ENCODE measurements at places on chromosomes 2 and 18.

DNA sequence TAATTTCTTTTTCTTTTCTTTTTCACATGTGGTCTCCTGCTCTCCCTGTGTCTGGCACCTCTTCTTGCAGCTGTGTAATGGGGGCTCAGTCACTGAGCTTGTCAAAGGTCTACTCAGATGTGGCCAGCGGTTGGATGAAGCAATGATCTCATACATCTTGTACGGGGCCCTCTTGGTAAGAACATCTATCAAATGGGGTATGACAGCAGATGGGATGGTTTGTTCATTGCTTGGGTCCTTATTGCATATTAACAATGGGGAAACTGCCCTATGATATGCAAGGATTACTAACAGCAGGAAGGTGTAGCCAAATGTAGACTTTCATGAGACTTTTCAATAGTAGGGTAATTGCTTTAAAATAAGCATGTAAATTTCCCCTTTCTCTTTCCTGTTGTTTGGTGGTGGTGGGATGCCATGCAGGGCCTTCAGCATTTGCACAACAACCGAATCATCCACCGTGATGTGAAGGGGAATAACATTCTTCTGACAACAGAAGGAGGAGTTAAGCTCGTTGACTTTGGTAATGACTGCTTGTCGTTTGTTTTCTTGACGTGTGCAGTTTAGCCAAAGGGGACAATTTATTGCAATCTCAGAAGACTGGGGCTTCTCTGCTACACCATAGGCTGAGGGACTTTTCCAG lies 36.5 kb downstream of the MYO3B start:
- no peak for DNase-seq

DNA sequence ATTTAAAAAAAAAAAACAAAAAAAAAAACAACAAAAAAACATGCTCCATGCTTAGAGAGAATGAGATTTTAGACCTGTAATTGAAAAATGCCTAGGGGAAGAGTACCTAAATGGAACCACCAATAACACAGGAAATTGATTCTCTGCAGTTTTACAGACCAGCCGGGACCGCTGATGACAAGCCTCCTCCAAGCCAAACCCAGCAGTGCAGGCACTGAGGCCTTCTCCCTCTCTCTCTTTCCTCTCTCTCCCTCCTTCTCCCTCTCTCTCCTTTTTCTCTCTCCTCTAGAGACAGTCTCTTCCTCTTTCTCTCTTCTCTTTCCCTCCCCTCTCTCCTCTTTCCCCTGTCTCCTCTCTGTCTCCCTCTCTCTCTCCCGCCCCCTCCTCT lies 228.8 kb upstream of the COPS8 start:
- no peak for DNase-seq

- peak; percentile 58 for DNase-seq
Measured at GRCh38 chr2:217790195-217790594, 212.6 kb downstream of the TNS1 start.

- DNase-seq = no peak
Measured at GRCh38 chr2:142286618-142287017, 155.8 kb upstream of the LRP1B start.

DNA sequence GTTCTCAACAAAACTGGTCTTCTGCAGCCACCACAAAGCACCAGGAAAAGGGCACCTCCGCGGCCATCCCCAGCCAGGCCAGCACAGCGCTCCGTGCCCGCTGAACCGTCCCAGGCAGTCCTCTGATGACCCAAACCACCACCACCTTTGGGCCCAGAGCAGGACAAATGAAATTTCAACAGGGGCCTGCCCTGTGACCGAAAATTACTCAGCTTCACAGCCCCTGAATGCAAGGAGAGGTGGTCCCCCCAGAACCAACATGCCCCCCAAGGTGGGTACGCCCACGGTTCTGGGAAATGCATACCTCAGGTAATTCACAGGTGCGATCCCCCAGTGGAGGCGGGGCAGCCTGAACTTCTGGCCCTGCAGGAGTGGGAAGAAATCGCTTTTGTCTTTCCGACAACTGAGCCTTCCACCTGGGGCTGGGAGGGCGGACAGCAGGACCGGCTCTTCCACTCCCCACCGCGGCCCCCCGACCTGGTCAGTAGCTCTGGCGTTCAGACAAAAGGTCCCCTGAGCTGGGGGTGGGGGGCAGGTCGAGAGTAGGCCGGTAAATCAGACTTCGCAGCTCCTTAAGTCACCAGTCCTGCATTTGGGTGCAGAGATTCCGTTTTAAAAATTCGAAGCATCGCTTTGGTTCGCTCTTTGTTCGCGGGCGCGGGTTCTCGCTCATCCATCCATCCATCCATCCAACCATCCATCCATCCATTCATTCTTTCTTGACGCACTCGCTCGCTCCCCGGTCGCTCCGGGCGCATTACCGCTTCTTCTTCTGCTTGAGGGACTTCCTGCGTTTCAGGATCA lies 1.4 kb downstream of the ARL4C start:
- no peak for DNase-seq

DNA sequence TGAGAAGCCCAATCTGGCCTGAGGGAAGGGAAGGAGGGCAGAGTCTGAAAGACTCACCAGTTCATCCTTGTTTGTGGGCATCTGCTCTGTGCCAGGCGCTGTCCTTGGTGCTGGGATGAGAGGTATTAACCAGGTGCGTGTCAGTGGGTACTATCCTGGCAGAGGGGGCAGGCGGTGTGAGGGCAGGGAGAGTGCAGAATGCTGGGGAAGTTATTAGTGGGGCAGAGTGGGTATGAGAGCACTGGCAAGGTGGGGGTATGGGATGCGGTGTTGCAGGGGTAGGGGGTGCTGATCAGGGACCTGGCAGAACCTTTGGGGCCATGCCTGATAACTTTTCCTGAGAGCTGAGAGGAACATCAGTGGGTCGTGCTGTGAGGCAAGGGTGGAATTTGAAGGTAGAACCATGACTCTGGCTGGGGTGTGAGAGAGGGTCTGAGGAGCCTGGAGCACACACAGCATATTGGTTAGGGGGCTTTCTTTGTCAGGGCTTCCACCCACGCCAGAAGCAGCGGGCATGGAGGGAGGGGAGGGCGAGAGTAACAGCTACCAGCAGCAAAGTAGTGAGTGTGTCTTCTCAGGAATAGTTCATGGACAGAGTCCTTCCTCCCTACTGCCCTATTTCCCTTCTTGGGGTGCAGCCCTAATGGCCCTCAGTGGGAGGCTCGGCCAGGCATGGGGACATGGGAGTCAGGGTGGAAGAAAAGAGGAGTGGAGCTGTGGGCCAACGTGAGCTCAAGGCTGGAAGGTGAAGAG lies 290.7 kb downstream of the CYP26B1 start:
- no peak for DNase-seq

DNA sequence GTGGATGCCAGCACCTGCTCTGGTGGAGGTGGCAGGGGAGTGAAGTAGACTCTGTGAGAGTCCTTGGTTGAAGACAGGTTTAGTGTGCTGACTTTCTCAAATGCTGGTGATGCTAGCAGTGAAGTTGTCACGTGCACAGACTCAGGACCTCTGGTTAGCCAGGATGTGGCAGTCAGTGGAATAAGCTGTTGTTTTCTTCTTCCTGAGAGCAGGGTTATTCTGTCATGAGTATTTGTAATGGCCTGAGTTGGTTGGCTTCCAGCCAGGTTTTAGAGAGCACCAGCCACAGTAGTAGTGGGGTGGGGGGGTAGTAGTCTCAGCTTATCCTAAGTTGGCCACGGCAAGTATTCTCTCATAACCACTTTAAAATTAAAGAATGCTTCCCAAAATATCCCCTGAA lies 238.5 kb upstream of the FBXO11 start:
- DNase-seq = peak; percentile 31

GRCh38 chr2:183163821-183164649 lies 39.8 kb downstream of the NUP35 start:
- DNase-seq = no peak

DNA sequence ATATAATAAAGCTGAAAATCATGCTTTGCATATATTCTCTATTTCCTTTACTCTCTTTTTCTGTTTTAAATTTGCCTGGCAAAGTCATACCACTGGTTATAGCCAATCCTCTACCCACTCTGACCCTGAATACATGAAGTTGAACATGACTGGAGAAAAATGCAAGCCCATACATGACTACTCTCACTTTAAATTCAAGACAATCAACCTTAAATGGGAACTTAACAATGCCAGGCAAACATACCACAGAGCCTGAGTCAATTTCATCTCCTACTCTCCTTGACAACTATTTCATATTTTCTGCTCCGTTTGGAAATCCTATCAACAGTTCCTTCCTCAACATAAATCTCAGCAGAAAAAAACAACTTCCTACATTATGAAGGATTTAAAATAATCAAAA lies 22.6 kb downstream of the RAD51AP2 start:
- no peak for DNase-seq

DNA sequence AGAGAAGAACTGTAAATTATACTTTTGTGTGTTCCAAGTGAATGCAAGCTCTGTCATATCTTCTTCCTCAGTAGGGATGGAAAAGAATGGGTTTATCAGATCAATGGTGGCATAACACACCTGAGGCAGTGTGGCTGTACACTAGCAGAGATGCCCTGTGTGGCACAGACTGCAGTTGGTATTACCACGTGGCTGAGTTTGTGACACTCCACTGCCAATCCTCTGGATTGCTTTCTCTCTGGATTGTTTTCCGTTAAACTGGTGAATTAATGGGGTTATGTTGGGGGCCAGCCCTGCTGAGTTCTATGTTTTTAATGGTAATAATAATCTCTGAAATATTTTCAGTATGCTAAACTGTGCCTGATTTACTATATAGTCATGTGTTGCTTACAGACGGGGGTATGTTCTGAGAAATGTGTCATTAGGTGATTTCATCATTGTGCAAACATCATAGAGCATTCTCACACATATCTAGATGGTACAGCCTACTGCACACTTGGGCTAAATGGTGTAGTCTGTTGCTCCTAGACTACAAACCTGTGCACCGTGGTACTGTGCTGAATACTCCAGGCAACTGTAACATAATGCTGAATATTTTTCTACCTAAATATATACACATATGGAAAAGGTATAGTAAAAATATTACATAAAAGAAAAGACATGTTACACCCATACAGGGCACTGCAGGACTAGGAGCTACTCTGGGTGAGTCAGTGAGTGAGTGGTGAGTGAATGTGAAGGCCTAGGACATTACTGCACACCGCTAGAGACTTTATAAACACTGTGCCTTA lies 84.7 kb upstream of the ST6GAL2 start:
- peak; percentile 79 for DNase-seq

DNA sequence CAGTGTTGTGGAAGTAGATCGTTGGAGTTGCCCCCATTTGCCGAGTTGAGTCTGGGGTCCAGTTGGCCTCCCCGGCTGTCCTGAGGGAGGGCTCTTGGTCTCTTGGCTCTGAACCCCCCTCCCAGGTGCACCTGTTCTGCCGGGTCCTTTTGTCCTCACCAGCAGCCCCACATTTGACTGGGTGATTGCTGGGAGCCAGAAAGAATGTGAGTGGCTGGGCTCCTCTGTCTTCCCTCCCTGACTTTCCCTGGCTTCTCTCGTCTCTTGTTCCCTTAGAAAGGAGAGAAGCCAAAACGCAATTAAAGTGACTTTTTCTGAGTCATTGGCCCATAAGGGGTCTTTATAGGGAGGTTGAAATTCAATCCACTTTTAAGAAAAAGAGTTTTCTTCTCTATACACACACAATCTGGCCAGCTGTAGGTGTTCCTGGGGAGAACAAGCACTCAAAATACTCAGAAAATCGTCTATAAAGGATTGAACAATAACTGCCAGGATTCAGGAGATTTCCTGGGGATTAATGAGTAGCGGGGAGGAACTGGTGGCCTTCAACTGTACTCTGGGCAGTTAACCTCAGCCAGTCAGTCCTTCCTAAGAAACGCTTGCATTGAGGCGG lies 131.0 kb downstream of the TMEM182 start:
- no peak for DNase-seq

GRCh38 chr2:101113441-101114267 lies 37.5 kb downstream of the TBC1D8 start:
- DNase-seq = peak; percentile 87

DNA sequence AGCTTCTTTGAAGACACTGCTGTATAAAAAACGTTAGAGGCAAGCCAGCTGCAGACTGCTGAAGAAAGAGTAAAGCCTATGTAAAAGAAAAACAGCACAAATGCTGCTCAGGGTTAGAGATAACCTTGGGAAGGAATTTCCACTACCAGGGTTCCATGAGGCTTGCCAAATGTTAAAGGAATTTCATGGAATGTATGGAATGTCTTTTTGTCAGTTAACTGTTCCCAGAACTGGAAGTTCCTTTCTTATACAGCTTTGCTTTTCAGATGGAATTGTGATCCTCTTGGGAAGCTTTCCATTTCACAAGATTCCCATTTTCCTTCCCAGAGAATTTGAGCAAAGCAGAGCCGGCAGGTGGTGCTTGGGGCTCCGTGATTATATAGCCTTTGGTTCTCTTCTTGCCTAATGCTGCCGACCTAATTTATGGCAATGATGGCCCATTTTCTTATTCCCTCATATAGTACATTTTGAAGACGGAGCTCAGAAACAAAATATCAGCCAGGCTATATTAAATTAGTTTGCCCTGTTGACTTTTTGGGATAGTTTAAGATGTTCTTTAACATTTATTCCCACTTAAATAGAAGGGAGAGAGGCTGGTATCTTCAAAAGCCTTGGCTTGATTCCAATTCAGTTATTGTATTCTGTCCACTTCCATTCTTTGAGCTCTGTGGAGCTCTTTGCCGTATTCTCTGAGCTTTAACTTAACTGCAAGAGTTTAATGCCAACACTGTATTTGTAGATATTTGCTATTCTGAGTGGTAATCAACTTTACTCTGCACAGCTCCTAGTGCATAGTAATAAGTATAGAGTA lies 162.3 kb downstream of the PHLPP1 start:
- DNase-seq = peak; percentile 42

DNA sequence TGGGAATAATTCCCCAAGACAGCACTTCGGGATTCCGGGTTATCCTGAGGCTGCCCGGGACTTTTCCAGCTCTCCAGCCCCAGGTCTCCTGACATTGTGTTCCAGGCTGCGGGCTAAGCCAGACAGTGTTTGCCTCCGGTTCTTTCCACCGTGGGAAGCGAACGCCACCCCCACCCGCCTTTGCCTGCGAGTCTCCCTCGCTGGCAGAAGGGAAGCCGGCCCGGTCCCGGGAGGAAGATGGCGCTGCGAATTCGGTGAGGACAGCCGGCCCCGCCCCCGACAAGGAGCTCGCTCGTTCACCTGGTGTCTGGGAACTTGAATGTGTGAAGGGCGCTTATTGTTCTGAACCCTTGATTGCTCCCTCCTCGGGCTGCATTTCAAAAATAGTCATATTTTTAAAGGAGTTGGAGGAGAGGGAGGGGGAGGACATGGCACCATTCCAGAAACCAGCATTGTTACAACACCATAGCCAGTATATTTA lies 2.9 kb downstream of the LRATD1 start:
- DNase-seq = peak; percentile 48

GRCh38 chr2:27211241-27211942 lies 449 bp upstream of the ATRAID start:
- DNase-seq = no peak
